Central memory CD8-positive, alpha-beta T cell (primary cell): ENCODE measurements at places on chromosomes 5 and 9.

- no peak for DNase-seq
These were observed 1111.8 kb downstream of the TAF11L14 start for GRCh38 chr5:18745988-18746615.

GRCh38 chr5:79050498-79050897, 19.0 kb downstream of the DMGDH start:
- DNase-seq: no peak

GRCh38 chr5:87581661-87582060, 168.9 kb upstream of the CCNH start:
- DNase-seq: no peak

DNA sequence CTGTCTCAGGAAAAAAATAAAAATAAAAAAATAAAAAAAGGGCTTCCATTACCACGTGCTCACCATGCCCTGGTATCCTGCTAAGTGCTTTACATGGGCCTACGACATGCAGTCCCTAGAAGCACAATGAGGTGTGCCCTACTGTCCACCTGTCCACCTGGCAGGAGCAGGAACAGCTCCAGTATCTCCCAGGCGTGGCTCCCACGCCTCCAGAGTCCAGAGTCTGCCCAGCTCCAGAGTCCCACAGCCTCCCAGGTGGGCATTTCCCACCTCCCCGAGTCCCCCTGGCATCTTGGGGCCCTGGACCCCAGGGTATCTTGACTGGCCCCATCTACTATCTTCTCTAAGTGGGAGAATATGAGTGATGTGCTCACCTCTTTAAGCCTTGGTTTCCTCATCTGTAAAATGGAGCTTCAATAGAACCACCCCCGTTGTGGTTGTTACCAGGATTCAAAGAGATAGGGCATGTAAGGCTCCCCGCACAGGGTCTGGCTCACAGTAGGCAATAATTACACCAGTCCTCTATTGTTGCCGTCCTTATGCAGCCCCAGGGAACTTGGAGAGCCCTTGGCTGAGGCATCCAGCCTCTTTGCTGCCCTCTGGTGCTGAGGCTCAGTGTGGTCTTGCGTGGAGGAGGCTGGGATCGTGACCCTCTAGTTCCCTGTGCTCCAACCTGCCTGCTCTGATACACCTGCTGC, 8.9 kb downstream of the CXCL14 start:
- DNase-seq: no peak

DNA sequence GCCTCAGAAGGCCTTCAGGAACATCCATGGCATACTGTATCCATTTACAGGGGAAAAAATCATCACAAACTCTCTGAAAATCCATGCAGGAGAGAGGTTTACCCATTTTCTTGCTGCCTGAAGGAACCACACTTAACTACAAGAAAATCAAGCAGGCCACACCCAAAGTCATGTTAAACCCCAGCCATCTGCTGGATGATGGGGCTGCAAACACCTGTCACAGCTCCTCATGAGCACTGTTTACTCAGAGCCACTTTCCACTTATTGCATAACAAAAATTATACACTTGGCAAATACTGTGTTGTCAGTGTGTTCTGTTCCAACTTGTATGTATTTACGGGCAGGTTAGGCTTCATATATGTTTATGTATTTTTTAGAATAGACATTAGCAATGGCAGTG, 35.8 kb downstream of the PPIC start:
- no peak for DNase-seq

- DNase-seq: no peak
These were observed 108.1 kb upstream of the MVB12B start for GRCh38 chr9:126218359-126219125.
